ENCODE measurements at places on chromosomes 1 and 21.

DNA sequence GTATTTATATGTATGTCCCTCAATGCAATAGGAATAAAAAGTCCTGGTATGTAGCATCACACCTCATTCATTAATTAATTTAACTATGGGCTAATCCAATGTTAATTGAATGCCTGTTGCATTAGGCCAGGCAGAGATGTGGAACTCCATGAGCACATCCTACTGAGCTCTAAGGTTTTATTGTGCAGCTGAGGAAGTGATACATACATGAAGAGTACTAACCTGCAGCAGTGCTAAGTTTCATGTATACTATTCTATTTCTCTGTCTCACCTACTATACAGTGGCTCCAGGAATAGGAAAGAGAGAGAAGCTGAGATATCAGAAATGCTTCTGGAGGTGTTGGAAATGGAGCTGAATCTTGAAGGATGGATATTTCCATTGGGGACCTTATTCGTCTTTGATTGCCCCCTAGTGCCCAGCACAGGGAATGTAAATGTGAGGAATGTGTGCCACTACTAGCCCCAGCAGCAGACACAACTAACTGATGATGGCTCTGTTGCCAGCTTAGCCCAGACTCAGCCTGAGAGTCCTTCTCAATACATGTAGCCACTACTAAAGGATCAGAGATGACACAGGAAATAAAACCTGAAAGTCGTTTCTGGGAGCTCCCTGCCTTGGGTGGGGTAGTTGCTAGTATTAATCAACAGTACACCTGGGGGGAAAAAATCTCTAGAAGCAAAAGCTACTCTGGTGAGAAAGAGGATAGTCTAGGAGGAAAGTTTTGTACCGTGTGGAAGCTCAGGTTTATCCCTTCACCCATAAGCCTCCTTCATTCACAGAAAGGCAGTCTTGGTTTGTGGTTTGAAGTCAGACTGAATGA lies 173.3 kb upstream of the FOXD3 start:
- DNase-seq, result no peak

- DNase-seq, result peak; percentile 43
These were observed 9.2 kb upstream of the LAD1 start for GRCh38 chr1:201408176-201408833.

- no peak for DNase-seq
These were observed 67.2 kb downstream of the BACE2 start for GRCh38 chr21:41235201-41235600.

GRCh38 chr1:32338637-32339145 lies 2.7 kb upstream of the MARCKSL1 start:
- no peak for DNase-seq

DNA sequence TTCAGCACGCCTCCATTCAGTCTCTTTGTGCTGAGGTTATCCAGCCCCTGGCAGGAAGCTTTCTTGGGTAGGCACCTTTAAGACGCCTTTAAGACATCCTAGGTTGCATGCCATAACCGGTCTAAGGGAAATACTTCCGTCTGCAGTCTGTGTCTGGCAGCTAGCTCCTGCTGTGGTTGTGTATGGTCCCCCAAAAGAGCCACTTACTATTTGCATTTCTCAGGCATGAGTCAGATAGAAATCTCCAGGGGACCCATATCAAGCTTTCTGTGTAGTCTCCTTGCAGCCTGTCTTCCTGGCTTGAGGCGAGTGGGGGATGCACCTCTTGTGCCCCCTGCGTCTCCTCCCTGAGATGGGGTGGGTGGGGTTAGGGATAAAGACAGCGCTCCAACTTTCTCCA lies 10.0 kb upstream of the RYR2 start:
- no peak for DNase-seq

DNA sequence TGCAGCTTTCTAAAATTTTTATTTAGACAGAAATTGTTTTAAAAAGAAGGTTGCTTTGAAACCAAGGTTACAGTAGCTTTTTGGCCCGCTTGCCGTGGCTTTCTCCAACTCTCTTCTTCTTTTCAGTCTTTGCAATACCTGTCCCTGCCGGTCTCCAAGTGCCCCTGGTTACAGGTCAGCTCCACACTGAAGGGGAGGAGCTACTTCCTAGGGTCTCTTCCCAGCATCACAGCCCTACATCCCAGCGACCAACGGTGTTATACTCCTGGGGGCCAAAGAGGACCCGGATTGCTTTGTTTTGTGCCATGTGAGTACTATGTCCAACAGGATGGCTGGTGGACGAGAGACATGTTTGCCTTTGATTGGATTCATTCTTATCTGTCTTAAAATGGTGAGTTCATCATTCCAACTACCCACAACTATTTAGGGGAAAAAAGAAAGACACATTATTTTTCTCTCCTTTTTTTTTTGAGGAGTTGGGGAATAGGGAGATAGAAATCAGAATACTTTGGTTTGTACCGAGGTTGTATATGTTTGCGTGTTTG lies at the start of gene FNDC7:
Gene FNDC7, plus strand, starts transcription at position 303 of the 545 bp plus-strand sequence. Its CDS starts 26 bp downstream, at position 329.
- no peak for DNase-seq

- no peak for DNase-seq
These were observed 147.2 kb upstream of the ADAMTS5 start for GRCh38 chr21:27114111-27114510.

- peak; percentile 49 for DNase-seq
These were observed 107.8 kb upstream of the WNT4 start for GRCh38 chr1:22250724-22251123.

DNA sequence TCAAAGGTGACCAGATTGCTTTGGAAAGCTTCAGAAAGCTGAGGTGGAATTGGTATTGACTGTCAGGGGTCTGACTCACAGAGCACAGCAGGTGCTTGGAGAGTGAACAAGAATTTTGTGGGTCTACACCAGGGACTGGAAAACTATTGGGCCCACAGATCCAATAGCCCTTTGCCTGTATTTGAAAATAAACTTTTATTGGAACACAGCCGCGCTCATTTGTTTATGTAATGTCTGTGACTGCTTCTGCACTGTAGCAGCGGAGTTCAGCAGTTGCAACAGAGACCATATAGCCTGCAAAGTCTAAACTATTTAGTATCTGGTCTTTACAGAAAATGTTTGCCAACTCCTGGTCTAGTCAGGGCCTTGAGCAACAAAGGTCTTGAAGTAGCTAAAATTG lies 315.6 kb downstream of the NFIA start:
- DNase-seq, result no peak

DNA sequence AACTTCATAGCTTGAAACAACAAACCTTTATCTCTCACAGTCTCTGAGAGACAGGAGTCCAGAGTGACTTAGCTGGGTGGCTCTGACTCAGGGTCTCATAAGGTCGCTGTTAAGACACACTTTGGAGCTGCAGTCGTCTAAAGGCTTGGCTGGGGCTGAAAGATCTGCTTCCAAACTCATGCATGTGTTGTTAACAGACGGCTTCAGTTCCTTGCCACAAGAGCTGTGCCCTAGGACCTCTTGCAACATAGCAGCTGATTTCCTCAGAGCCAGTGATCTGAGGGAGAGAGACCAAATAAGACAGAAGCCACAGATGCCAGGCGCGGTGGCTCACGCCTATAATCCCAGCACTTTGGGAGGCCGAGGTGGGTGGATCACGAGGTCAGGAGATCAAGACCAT lies 176.8 kb downstream of the DISC1 start:
- DNase-seq, result no peak

DNA sequence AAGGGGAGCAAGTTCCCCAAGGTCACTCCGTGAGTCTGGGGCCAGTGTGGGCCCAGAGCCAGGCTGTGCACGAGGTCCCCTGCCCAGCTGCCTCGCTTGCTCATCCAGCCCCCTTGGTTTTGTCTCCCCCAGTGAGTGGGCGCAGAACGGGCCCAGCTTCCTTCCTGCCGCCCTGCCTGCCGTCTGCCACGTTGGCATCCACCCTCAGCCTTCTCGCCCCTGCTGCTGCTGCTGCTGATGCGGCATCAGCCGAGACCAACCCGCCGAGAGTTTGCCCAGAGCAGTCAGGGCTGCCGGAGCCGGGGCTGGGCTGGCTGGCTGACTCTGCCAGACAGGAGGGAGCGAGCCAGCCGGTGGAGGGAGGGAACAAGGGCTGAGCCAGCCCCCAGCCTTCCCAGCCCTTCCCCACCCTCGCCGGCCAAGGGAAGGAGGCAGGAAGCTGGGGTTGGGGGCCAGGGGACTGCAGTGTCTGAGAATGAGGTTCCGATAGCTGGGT lies 31.4 kb upstream of the WASF2 start:
- no peak for DNase-seq

- no peak for DNase-seq
These were observed 78.9 kb downstream of the SLC66A1 start for GRCh38 chr1:19390901-19391595.

GRCh38 chr1:32172621-32173245 lies 6.7 kb upstream of the TXLNA start:
- DNase-seq, result no peak

DNA sequence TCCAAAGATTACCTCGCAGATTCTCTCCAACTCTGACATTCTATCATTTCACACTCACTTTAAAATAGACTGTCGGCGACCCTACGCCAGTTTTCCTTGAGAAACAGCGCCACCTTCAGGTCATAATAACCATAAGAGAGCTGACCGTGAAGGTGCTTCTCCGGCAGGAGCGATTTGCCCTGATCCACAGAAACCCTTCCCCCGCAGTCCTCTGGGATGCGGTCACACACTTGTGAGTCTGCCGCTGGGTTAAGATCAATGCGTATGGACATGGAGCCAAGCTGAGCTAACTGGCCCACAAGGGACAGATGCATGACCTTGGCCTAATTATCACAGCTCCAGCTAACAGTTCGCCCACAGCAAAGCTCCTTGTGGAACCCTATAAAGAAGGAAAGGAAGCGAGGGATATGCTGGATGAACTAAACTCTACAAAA lies 32.8 kb upstream of the IFNAR2 start:
- peak; percentile 8 for DNase-seq

GRCh38 chr1:207815913-207816291 lies 64.0 kb downstream of the CD46 start:
- DNase-seq, result no peak

- DNase-seq, result no peak
These were observed 23.8 kb downstream of the WNT3A start for GRCh38 chr1:228030451-228031201.

DNA sequence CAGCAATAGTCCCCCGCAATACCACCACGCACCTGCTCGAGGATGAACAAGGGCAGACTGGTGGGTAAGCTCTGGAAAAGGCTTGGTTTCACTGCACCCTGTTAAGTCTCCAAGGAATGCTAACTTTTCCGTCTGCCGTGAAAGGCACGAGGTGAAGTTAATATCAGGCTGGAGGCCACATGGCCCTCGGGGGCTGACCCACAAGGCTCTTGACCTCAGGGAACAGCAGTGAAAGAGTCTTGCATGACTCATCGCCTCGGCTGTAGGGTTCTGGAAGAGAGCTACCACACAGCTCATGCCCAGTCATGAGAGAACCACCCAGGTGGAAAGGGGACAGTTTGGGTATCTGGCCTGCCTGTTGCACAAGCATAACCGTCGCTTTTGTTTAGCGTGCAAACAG lies 24.7 kb downstream of the SCCPDH start:
- DNase-seq, result no peak

- no peak for DNase-seq
These were observed 15.7 kb downstream of the TMEM81 start for GRCh38 chr1:205068457-205069040.

DNA sequence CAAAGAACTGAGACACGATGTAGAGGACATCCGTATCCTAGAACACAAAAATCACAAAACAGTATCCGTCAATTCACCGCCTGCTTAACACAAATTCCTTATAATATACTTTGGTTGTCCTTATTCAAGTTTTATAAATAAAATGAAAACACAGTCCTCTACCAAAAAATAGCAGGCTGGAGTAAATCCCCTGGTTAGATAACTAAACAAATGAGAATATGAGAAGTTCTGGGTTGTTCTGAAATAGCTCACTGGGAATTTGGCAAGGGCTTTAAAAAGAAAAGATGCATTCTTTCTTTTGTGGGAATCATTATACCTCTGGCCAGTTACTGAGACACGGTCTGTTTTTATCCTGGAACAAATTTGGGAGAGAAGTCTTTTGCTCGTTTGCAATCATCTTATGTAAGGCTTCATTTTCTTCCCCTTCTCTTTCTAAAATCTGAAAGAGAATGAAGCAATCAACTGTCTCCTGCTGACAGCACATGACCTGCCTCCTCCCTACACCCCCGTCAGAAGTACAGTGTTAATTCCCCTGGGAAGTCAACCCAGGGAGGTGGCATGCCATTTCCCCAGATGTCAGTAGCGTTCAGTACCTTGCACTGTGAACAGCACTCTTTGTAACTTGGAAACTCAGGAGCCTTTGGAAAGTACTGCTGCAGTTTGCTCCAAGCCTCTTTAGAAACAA lies 37.1 kb upstream of the RAP1GAP start:
- DNase-seq, result no peak

GRCh38 chr1:206666954-206667665 lies 17.6 kb upstream of the MAPKAPK2 start:
- no peak for DNase-seq

DNA sequence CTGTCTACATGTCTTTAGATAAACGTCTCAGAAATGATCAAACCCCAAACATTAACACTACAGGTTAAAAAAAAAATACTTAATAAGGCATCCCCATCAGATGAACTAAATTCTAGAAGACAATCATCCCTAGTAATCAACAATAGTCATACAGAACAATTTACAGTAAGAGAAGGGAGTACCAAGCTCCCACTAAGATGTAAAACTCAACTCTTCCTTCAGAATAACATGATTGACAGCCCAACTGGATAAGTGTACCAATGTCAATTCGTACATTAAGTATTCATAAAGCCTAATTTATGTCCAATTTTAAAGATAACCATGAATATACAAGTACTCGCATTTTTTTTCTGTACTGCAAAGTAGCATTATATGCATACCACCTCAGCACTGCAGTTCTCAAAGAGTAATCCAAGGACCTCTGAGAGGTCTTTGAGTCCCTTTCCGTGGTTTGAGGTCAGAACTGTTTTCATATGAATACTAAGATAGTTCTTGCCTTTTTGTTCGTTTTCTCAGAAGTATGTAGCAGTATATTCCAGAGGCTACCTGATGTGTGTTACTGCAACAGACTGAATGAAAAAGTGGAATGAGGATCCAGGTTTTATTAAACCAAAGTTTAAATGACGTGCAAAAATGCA lies 6.6 kb downstream of the SCAF4 start:
- no peak for DNase-seq

DNA sequence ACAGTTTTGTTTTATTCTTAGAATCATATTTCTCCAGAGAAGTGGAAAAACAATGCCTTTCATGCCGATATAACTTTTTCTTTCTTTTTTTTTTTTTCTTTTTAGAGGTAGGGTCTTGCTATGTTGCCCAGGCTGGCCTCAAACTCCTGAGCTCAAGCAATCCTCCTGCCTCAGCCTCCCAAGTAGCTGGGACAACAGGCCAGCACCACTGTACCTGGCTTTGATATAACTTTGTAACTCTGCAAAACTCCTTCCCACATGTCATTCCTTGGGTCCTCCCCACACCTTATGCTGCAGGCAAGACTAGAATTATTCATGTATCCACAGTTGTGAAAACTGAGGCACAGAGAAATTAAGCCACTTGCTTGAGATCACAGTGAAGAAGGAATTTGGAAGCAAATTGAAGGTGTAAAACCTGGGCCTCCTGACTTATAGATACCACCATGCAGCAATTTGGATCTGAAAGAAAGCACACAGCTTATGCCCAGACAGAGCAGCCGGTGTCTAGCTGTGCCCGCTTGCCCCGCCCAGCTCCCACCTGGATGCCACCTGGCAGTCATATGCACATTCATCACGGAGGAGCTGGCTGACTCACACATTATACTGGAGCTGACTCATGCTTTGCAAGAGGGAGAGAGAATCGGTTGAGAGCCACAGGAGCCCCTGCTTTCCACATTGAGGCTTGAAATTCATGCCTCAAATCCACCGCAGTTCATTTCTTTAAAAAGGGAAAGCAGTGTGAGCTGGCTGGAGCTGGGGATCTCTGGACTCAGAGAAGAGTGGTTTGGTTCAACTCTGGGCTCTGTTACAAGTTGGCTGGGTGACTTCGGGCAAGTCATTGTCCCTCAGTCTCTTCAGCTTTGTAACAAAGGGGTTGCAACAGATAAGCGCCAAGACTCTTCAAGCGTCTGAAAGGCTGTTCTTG lies 8.3 kb upstream of the SLC2A1 start:
- DNase-seq, result peak; percentile 82
